ENCODE measurements at places on chromosomes 3 and 15.

GRCh38 chr3:52117537-52117936 is 36.7 kb downstream of the POC1A start:
- DNase-seq, result no peak

GRCh38 chr15:46322753-46323152 is 687.9 kb downstream of the SQOR start:
- DNase-seq, result no peak

GRCh38 chr3:100401674-100402041 is 319 bp downstream of the LNP1 start:
- DNase-seq, result peak; percentile 30

- DNase-seq, result no peak
These were observed 8.7 kb upstream of the ZNF589 start for GRCh38 chr3:48232232-48232631.

DNA sequence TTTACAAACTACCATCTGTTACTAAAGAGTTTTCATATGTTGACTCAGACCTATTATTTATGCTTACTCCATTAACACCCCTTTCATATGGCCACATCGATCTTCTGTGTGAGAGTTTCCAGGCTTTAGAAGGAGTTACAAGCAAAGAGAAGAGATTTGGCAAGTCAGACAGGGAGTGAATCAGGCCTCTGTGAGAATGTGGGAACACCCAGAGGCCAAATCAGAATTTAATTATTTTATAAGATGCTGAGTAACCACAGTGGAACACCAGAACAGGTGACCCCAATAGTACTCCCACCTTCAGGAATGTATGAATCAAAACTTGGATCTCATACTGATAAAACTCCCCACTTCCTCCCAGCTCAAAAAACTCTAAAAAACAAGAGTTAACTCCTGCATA is 42.0 kb downstream of the IFT57 start:
- DNase-seq, result no peak

- no peak for DNase-seq
These were observed 27.1 kb upstream of the PTX3 start for GRCh38 chr3:157409516-157409915.

DNA sequence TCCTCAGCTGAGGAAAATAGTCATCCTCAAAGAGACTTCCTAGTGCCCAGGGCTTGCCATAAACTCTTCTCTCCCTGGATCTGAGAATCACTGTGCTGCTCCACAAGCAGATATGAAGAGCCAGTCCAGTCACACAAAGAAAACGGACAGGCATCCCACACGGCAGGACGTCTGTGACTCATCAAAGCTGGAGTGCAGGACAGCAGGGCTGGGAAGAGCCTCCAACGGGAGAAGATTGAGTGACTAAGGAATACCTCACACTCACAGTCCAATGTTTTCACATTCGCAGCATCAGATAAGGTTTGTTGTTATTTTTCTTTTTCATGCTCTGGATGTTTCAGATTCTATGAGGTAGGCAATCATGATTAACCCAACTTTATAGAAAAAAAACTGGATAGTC is 57.8 kb downstream of the NEK10 start:
- DNase-seq, result no peak

GRCh38 chr3:119779731-119780383 is 2.0 kb upstream of the NR1I2 start:
- DNase-seq, result no peak

DNA sequence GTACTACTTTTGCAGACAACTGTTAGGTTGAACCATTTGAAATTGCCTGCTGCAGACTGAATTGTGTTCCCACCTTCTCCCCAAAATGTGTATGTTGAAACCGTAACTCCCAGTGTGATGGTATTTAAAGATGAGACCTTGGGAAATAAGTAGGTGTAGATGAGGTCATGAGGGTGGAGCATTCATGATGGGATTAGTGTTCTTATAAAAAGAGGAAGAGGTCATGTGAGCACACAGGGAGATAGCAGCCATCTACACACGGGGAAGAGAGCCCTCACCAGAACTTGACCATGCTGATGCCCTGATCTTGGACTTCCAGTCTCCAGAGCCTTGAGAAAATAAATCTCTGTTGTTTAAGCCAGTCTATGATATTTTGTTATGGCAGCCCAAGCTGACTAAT is 17.4 kb upstream of the FHIT start:
- no peak for DNase-seq

GRCh38 chr3:43072361-43072760 is 33.5 kb downstream of the POMGNT2 start:
- DNase-seq, result no peak

- no peak for DNase-seq
These were observed 35.8 kb upstream of the SLC24A5 start for GRCh38 chr15:48084759-48085590.

- no peak for DNase-seq
These were observed 197.7 kb downstream of the LSAMP start for GRCh38 chr3:116247605-116248004.

DNA sequence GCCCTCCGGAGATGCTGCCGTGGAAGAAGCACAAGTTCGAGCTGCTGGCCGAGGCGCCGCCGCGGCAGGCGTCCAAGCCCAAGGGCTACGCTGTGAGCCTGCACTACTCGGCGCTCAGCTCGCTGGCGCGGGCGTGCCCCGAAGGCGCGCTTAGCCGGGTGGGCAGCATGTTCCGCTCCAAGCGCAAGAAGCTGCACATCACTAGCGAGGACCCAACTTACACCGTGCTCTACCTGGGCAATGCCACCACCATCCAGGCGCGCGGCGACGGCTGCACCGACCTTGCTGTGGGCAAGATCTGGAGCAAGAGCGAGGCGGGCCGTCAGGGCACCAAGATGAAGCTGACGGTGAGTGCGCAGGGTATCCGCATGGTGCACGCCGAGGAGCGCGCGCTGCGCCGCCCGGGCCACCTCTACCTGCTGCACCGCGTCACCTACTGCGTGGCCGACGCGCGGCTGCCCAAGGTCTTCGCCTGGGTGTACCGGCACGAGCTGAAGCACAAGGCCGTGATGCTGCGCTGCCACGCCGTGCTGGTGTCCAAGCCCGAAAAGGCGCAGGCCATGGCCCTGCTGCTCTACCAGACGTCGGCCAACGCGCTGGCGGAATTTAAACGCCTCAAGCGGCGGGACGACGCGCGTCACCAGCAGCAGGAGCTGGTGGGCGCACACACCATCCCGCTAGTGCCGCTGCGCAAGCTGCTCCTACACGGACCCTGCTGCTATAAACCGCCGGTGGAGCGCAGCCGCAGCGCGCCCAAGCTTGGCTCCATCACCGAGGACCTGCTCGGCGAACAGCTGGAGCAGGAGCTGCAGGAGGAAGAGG is 1.3 kb downstream of the FAM43A start:
- peak; percentile 18 for DNase-seq

DNA sequence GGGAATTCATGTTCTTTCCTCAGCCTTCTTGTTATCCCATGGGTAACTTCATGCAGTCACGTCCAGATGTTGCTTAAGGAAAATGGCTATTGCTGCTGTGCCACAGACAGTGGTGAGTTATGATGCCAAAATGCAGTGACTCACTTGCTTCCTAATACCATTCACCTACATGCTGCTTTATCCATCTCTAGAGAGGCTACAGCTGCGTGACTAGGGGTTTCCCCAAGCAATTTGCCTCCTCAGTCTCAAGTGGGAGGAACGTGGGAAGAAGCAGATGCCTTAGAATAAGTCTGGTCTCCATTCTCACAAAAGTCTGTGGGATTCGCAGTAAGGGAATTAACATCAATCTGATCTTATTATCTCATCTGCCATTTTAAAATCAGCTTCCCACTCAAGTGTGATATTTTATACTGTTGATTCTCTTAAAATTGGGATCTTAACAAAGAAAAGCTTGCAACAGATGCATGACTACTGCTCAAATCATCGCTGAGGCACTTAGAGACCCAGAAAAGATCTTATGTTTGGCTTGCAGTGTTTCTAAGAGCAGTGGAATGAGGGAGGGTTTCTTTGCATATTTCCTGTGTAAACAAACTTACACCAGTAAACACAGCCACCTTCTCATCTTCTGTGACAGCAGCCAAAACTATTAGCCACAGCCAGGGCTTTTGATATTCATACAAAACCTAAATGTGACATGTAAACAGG is 62.0 kb upstream of the ACP3 start:
- no peak for DNase-seq

DNA sequence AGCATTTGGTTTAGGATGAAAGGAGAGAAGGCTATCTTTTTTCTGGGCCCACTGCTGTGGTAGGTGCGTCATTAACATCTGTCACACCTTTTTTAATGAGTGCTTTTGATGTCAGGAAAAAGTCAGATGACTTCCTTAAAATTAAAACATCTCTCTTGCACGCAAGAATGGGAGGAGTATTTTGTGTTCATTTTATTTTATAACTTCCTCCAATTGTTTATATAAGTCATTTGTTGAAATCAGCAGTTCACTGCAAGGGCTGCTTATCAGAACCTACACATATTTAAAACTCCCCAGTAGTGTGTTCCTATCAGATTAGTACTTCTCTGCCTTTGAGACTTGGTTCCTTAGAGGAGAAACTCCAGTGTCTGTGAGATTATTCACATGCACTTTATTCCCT is 143.8 kb downstream of the NEO1 start:
- DNase-seq, result no peak

DNA sequence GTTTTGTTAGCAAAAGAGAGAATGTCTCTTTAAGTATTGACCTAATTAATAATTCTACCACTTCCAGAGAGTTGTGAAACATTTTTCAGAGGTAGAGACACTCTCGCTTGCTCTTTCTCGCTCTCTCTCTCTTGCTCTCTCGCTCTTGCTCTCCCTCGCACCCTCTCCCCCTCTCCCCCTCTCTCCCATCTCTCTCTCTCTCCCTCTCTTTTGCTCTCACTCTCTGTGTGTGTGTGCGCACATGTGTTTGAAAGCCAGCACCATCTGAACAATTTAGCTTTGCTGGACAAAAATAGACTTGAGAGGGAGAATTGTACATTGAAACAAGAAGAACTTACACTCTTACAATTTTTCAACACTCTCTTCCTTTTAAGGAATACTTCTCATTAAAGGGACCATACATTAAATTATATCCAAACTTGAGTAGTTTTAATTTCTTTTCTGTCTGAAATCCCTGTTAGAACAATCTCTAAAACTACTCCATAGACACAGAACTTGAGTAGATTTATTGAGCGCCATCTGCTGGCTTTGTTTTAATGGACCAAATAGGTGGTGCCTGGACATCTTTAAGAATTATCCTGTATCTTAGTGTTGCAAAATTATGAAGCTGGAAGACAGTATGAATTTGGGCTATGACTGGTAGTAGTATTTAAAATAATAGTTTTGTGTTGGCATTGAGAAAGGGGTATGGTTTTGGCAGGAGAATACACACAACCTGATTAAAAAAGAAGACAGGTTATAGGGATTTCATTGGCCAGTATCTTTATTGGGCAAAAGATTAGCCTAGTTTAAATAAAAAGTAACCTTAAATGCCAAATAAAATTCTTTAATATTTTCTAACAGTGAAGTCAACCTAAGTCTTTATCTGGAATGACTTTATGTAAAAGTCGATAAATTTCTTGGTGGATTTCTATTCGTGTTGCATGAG is 124.6 kb downstream of the AKAP13 start:
- peak; percentile 66 for DNase-seq

- no peak for DNase-seq
These were observed 298.0 kb upstream of the PROK2 start for GRCh38 chr3:72082776-72083462.
